ENCODE measurements at places on chromosomes 12 and 14. TPM values are rescaled to one million over a fixed set of nuclear protein-coding genes. Genes with fewer than 3 reads are reported as not detected.

DNA sequence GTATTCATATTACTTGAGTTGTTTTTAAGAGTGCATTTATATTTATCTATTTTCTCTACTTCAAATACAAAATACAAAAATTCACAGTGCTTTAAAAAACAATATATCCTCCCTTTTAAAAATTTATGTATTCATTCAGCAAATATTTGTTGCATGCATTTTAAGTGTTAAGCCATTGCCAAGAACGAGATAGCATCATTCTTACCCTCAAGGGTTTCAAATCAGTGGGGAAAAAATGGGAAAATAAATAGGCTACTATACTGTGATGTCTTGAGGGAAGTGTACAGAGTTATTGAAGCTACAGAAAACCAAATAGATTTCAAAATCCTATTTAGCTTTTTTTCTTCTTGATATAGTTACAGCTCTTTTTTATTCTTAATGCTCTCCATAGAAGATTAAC lies 23.2 kb downstream of the MRPS35 start:
- DNase-seq: no peak

DNA sequence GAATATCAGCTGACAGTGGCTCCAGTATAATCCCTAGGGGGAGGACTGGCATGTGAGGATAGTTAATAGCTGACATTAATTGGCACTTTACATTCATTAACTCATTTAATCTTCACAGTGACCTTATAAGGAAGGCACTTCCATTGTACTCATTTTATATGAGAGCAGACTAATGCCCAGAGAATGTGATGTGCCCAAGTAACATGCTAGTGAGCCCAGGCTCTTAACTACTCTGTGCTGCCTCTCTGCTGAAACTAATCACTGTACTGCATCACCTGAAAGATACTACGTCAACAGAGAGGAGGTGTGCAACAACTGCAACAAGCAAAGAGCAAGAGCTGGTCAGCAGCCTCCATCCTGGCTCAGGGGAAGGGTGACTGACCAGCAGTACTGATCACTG lies 40.1 kb downstream of the GALNT4 start:
- DNase-seq: no peak

DNA sequence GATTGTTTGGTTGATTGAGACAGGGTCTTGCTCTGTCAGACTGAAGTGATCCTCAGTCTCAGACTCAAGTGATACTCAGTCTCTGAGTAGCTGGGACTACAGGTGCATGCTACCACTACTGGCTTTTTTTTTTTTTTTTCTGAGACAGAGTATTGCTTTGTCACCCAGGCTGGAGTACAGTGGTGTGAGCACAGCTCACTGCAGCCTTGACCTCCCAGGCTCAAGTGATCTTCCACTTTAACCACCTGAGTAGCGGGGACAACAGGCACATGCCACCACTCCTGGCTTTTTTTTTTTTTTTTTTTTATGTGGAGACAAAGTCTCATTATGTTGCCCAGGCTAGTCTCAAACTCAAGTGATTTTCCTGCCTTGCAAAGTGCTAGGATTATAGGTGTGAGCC lies 31.8 kb downstream of the CPSF2 start:
- no peak for DNase-seq

- DNase-seq: no peak
Observed at GRCh38 chr14:40694023-40694422, 912.7 kb upstream of the LRFN5 start.

DNA sequence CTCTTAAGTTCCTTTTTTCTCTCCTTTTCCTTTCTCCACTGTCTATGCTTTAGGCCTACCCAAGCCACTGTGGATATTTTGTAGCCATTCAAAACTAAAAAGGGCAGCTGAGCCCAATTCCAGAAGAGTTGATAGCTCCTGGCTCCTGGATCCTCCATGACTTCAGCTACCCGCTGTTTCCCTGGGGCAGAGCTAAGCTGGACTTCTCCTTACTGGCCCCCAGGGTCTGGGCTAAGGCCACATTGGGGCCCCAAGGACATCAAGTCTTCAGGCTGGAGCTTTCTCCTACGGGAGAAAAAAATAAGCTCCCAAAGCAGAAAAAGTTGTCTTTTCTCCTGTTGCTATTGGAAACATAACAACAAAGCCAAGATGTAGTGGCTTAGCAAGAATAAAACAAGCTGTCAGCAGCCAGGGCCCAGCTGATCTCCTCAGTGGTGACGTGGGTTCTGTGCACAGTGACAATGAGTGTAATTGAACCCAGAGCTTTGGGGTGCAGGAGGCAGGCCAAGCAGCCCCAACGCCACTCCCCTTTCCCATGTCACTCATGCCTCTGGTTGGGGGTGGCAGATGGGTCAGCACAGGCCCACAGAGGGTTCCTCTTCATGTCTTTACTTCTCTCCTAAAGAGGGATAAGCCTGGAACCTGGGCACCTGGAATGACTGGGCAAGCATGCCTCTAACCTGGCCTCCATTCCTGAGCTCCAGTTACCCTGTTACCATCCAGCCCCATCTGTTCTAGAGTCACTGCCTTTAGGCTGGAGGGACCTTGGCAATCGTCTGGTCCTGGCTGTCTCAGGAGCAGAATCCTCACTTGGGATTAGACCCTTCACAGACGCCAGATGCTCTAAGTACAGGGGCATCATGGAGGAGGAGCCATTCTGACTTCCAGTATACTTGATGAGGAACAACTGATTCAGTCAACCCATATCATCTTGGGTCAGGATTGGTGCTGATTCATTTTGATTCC lies 171.2 kb downstream of the ZFP36L1 start:
- DNase-seq: no peak

GRCh38 chr12:93784339-93785086 lies 107.3 kb downstream of the CRADD start:
- DNase-seq: no peak

GRCh38 chr12:101714877-101715444 lies 17.5 kb downstream of the CHPT1 start:
- DNase-seq: no peak

DNA sequence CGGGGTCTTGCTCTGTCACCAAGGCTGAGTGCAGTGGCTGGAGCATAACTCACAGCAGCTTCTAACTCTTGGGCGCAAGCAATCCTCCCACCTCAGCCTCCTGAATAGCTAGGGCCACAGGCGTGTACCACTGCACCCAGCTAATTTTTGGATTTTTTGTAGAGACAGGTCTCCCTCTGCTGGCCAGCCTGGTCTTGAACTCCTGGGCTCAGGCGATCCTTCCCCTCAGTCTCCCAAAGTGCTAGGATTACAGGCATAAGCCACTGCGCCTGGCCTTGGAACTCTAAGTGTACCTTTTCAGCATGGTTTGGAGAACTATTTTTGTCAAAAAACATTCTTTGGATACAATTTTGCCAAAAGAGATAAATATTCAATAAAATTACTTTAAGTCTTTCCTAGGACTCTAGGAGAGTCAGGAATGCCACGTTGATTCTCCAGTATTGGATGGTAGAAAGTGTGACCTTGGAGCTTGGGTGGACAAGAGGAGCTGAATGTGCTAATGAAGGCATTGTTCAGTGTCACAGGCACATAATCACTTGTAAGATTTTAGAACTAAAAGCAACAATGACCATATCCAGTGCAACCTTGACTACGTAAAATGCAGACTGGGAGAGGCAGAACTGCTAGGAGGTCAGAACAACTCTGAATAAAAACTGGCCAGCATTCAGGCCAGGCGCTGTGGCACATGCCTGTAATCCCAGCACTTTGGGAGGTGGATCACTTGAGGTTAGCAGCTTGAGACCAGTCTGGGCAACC lies 2.8 kb downstream of the SRSF9 start:
- DNase-seq: peak; percentile 39

DNA sequence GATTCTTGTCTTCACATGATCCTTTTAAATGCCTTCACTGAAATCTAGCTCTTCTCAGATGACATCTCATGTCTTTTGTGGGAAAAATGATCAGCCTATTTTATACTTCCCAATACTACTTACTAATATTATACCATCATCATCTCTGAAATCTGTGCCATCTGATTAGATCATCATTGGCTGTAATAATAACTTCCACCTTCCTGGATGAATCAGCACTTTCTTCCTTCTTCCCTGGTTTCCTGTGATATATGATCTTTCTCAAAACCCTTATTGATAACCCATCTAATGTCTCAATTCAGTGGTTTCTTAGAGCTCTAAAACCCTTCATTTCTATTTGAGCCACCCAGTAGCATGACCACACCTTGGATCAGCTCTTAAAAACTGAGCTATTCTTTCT lies 30.9 kb downstream of the GPR137C start:
- DNase-seq: no peak

DNA sequence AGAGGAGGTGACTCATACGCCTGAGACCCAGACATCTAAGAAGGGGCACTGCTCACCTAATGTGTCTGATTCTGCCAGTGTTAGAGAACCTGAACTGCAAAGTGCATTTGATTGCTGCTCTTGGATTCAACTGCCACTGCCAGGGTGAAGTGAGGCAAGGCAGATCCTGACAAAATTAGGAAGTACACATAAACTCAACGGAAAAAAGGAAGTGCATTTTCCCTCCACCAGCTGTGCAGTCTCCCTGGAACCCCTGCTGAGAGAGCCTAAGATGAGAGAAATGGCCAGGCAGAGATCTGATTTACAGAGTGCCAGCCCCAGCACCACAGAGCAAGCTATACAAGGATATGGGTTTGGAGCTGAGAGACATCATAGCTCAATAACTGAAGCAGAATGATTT lies 215.3 kb downstream of the SEC23A start:
- DNase-seq: no peak

The C12orf57 gene
- 125 TPM for total RNA-seq

The AQP2 gene
- total RNA-seq: not detected

GRCh38 chr14:72615451-72616121 lies 278.3 kb downstream of the DPF3 start:
- DNase-seq: no peak
